Stimulated activated CD4-positive, alpha-beta T cell treated with anti-CD3 and anti-CD28 coated beads, Interleukin-15, amount 100 ng/mL, for 1 hour (primary cell): ENCODE measurements at places on chromosomes 4 and X.

- DNase-seq, result no peak
These were observed 1188.1 kb downstream of the PCDH7 start for GRCh38 chr4:31908261-31908660.

GRCh38 chr4:123600987-123601904, 204.7 kb downstream of the SPRY1 start:
- no peak for DNase-seq

DNA sequence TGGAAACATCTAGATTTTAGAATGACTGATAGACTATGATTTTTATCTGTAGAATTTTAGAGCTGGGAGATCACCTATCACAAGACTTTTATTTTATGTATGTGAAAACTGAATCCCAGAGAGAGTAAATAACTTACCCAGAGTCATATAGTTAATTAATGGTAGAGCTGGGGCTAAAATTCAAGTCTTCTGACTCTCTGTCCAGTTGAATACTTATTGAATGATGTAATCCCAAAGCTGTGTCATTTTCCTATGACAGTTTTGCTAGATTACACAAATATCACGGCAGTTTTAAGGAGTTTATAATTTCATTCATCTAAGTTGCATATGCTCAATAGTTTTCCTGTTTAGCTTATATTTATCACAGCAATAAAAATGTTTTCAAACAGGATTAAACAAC, 6.7 kb downstream of the NRK start:
- DNase-seq, result no peak

- no peak for DNase-seq
These were observed 437.2 kb upstream of the ZFP42 start for GRCh38 chr4:187558391-187558790.

GRCh38 chr4:22514001-22514400, 1.9 kb downstream of the ADGRA3 start:
- DNase-seq, result no peak

DNA sequence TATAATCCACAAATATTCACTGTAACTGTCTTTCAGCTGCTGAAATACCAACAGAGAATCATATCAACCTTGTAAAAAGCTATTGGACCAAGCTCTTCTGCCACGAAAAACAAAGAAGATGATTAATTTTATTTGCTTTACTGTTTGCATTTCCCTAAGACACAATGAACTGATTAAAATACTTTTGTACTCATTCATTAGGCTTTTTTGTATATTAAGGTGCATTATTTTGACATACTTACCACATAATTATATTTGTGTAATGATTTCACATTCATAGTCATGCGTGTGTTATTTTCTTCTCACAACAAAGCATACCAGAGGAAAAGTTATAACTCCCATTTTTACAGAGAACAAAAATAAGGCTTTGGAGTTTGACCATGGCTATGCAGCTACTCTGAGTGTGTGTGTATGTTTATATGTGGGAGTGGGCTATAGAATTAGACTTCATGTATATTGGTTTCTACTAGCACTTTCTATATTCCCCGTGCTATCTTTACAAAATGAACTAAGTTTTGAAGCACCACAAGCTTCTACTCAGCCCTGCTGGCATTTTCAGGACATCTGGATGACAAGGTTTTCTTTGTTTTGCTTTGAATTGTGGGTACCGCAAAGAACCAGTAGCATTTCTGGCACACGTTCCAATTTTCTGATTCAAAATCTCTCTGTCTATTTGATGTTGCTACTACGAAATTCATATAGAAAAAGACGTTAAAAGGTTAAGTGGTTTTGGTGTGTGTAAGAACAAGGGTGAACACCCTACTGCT, 11.0 kb upstream of the FGF5 start:
- no peak for DNase-seq

DNA sequence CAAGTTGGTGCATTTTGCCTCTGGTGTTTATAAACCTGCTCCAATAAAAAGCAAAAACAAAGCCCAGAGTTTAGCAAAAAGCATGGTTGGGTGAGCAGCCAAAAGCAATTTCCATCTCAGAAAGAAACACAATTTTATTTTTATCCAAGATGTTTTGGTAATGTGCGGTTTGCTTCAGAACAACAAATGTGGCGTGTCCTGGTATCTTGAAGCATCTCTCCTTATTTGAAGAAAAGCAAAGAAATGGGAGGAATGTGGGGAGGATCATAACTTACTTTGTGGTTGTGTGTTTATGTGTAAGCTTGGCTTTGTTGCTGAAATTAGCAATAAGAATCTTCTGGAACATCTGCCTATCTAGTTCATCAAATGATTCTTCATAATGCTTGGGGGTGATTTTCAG, 88.3 kb upstream of the DDX3X start:
- DNase-seq, result no peak

DNA sequence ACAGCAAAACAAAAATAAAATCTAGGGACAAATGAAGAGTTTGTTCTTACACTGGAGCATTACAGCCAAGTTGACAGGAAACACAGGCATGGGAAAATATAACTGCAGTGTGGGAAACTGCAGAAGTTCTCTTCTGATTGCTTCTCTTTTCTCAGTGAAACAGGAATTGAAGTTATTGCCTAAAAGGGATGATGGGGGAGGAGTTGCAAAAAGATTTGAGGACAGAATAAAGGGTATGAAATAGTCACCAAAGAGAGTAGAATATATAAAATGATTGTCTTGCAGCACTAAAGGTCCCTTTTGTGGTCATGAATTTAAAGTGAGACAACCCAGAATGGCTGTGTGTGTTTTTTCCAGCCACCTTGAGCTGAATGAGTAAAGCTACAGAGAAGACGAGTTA, 103.7 kb downstream of the JADE1 start:
- no peak for DNase-seq

GRCh38 chrX:131392666-131393065, 103.6 kb upstream of the IGSF1 start:
- DNase-seq, result no peak

DNA sequence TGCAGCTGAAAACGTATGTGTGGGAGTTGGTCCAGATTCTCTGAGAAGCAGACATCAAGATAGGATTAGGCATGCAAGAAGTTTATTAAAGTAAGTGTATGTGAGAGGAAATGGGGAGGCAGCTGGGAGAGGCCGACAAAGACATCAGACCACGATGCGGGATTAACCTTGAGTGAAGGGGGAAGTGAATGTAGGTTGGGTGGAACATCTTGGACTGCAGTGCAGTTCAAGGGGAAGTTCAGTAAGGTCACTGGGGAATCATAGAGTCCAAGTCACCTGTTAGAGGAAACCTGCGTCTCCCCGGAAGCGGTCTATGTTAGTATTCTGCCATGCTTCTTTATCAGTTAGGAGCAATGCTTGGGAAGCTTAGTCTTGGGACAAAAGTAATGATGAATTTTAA, 22.0 kb downstream of the CXCL8 start:
- DNase-seq, result no peak

- no peak for DNase-seq
These were observed 51.0 kb upstream of the NHSL2 start for GRCh38 chrX:71859637-71860036.

DNA sequence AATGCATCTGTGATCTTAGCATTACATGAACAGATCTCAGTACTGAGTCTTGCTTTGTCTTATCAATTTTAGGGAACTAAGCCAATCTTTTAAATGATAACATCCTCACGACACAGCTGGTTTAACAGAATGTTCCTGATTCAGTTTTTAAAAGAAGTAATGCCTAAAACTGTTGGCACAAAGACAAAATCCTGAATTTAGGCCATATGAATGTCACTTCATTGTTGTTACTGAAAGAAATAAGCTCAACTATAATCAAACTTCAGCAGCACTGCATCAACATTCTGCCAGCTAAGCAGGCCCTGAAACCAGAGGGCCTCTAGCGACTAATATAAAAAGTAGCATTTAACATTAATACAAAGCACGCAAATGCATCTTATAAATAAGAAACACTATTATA, 130.6 kb downstream of the FRYL start:
- DNase-seq, result no peak

DNA sequence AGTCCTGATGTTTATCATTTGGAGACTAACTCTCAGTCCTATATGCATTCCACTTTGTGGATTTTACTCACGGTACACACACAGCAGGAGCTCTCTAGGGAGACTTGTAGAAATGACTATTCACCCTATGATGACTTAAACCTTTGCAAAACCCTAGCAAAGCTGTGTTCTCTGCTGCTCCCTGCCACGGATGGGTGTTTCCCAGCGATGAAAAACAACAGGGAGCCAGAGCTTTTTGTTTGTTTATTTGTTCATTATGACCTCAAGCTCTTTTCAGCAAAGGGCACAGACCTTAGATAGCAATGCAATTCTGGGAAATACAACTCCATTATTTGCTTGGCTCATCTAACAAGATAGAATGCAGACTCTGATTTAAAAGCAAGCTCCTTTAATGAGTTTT, 156.6 kb downstream of the GRIA3 start:
- no peak for DNase-seq

DNA sequence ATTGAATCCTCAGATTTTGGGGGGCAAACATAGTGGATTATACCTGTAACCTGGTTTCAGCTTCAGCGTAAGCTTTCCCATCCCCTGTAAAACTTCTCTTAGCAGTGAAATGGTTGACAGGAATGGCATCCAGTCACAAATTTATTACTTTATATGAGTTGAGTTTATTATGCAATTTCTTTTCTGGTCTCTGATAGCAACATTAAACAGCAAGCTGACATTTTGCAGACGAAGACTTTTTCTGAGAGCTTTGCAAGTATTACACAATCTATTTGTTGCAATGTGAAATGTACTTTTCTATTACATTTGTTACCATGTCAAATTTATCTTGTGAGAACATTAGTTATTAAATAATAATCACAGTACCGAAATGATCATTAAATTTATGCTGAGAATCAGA, 60.6 kb downstream of the GSPT2 start:
- DNase-seq, result no peak

- no peak for DNase-seq
These were observed 213.6 kb downstream of the CBLL2 start for GRCh38 chrX:22486296-22486695.

- no peak for DNase-seq
These were observed 24.2 kb downstream of the FNIP2 start for GRCh38 chr4:158793021-158793420.

DNA sequence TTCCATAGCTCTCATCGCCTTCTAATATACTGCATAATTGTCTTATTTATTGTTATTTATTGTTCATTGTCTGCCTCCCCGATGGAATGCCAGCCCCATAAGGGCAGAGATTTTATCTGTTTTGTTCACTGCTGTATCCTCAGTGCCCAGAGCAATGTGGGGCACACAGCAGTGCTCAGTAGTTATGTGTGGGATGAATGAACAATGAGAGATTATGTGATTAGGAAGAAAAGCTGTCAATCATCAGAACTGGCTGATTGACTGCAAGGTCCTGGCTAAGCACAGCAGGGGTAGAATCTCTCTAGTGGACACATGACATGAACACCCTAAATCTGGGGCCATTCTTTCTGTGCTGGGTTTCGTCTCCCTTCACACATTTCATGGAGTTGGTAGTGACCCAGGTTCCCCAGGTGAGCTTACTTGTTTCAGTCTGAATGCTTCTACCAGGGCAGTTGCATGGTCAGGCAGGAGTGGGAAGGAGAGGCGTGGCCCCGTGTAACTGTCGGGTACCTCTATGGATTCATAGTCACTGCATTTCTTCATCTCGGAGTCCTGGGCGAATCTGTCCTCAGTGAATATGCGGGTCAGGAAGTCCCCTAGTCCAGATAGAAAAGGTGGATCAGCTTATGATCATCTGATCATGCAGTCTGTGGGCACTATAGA, 12.6 kb downstream of the PPEF2 start:
- DNase-seq, result no peak

DNA sequence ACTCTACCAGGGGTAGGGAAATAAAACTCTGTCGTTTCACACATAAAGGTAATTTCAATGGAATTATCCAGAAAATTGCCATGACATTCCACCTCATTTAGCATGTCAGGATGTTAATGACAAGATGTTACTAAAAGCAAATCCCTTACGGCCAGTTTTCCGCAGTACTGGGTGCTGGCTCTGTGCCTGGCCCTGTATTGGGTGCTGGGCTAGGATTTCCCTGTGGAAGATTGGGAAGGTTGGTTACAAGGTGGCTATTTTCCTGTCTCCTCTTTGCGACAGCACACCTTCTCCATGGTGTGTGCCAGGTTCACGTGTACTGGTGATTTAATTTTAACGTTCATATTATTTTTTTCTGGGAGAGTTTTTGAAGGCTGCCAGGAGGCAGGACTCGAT, 13.1 kb downstream of the KLKB1 start:
- DNase-seq, result no peak

DNA sequence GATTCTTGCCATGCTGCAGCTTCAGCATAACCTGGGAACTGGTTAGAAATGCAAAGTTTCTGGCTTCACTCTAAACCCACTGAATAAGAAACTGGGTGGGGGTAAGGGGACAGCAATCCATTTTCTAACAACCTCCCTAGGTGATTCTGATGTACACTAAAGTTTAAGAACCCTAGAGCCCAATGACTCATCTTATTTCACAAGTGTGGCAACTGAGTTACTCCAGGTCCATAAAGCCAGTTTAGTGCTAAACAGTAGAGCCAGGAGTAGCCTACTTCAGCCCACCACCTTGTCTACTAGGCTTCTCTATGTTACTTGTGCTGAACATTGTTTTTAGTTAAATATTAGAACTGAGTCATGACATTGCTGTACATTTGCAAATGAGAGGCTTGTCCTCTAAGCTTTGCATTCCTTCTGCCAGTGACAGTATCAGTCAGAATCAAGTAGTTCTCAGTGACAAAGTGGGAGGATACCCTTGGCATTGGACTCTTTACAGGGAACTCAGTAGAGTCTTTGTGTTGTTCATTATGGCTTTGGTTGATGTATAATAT, 518.0 kb downstream of the RPA4 start:
- no peak for DNase-seq

DNA sequence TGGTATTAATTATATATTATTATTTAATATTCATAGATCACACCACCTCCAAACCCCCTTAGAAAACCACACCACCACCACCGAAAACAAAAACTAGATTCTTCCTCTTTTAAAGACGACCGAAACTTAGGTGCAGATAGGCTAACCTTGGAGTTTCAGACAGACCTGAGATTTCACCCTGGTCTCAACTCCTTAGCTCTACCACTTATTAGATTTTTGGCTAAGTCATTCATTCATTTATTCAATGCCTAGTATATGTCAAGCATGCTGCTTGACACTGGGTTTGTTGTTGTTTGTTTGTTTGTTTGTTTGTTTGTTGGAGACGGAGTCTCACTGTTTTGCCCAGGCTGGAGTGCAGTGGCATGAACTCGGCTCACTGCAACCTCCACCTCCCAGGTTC, 9.5 kb upstream of the BMP2K start:
- DNase-seq, result no peak

GRCh38 chrX:9662148-9662547, 103.5 kb downstream of the GPR143 start:
- no peak for DNase-seq
